ENCODE measurements at places on chromosomes 4 and X.

GRCh38 chr4:22191565-22191964, 243.0 kb upstream of the KCNIP4 start:
- DNase-seq, result no peak

GRCh38 chr4:7073526-7074390, 5.9 kb upstream of the GRPEL1 start:
- DNase-seq, result peak; percentile 47

GRCh38 chr4:182724414-182724813, 192.8 kb downstream of the DCTD start:
- DNase-seq, result peak; percentile 38

GRCh38 chrX:135982860-135983259, 2.4 kb upstream of the SLC9A6 start:
- DNase-seq, result no peak

- DNase-seq, result no peak
Measured at GRCh38 chrX:80749404-80749803, 60.3 kb downstream of the BRWD3 start.

DNA sequence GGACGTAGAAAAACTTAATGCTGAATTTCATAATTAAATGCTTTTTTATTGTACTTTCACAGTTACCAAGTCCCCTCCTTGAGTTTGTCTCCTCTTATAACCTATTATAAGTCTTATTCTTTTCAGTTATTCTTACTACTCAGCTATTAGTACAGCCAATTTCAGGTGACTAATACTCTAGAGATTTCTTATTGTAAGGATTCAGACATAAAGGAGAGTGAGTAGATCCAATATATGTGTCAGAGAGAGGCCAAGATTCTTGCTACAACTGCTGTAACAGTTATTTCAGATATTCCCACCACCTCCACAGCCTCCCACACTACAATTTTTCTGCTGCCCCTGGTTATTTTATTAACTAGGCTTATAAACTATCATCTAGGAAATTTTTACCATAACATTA, 274.5 kb downstream of the GPAT3 start:
- peak; percentile 17 for DNase-seq

DNA sequence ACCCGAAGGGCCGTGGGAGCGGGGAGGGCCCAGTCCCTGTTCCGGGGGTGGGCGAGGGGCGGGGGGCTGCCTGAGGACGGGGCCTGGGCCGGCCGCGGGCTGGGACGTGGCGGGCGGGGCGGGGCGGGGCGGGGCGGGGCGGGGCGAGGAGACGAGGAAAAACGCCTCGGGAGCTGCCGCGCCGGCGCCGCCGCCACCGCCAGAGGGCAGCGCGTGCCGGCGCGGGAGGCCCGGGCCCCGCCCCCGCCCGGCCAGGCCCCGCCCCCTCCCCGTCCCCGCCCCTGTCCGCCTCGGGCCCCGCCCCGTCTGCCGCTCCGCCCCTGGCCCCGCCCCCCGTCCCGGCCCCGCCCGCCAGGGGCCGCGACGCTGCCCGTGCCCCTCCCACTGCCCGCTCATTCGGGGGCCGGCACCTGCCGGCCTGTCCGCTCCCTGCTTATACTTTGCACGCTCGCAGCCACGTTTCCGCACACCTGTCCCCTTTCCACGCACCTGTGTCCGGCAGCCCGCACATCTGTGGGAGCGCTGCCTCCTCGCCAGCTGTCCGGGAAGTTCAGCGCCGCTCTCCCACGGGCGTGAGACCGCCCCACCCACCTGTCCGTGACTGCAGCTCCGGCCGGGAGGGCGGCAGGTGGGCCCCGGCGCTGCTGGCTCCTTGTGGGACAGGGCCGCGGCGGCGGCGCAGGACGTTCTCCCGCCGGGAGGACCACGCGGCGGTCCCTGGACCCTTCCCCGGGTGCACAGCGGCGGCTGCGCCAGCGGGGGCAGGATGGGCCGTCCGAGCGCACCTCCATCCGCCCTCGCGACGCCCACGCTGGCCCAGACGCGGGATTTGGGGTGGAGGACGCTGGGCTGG, 1.7 kb upstream of the FGFRL1 start:
- DNase-seq, result peak; percentile 58

DNA sequence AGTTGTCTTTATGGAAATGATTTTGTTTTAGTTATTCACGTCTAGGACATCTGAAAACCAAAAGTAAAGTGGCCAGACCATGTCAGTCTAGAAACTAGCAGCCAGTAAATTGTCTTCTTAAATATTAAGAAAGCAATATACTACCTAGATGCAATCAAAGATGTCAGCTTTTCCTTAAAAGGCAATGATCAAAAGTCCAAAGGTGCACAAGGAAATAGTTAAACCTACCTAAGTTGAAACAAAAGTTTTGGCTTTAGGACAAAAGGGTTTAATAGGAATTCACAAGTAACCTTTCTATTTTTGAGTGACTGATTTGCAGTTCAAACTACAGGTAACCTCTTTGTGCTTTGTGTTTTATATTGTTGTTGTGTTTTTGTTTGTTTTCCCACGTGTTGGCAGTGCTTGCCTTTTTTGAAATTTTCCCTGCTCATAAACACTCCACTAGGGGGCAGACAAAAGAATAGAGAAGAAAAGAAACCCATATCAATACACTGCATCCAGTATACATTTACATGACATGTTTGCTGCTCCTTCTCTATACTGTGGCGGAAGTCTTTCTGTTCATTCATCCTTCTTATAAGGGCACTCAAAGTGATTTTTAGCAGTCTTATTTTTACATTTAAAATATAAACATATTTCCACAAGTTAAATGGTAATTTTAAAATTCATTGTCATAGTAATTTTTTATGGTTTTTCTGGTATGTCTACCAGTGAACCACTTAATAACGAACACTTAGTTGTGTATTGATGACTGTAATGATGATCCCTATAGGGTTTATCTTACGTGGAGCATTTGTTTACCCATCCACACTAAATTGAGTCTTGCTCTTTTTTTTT, 62.7 kb downstream of the GAB1 start:
- DNase-seq, result peak; percentile 30

Measured in fibroblast of skin of right quadriceps (primary cell).